ENCODE measurements at places on chromosomes 4 and X.
A peak's percentile ranks its signal among the peaks of the same experiment; 100 is the strongest.

DNA sequence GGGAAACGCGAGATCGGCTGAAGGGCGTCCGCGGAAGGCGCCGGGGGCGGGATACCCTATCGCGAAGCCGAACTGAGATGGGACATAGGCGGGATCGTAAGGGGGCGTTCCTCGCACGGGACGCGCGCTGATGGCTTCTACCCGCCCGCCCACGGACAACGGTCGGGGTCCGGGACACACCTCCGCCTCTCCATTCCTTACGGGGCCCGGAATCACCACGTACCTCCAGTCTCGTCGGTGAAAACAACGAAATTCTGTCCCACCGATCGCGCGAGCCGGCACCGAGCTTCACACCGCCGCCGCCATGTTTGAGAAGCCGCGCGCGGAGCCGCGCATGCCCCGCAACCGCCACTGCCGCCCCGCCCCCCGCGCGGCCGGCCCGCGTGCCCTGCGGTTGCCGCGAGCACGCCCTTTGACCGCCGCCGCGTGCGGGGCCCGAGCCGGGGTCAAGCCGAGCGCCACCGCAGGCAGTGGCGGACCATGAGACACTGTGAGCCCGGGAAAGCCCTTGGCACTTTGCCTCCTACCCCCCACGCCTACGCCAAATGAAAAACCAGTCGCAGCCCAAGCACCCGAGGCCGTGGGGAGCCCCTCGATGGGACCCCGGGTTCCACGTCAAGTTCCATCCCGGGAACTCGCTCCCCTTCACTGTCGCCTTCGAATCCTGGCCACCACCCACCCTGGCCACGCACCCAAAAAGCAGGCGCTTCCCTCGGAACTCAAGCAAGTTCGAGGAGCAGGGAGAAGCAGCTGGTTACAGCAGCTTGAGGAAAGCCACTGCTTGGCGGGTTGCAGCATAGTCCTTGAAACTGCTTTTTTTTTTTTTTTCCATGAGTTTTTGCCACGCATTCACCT is at the start of gene SCML2:
TSS of gene SCML2 (minus strand) at position 320 of the 855 bp plus-strand sequence. CDS start 20,617 bp downstream, outside the sequence.
- DNase-seq, result peak; percentile 32

GRCh38 chr4:15521442-15522039 is 51.9 kb downstream of the CC2D2A start:
- DNase-seq, result no peak

- DNase-seq, result peak; percentile 69
Measured at GRCh38 chrX:47030339-47030738, 47.9 kb upstream of the RGN start.

GRCh38 chr4:183011213-183011907 is 87.7 kb upstream of the WWC2 start:
- peak; percentile 79 for DNase-seq

DNA sequence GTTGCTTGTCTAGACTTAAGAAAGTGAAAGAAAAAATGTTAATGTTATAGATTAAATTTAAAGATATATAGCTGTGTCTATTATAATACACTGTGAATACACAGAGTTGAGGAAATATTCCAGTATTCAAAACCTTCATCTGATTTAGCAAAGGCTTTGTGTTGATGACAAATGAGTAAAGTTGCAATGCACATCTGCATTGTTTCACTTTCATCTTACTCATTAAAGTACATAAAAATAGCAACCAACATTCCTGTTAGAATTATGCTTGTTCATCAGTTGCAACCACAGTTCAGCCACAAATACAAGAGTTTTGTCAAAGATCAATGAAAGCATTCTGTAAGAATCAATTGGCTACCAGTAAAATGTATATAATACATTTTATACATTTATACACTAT is 346.4 kb upstream of the SLC7A11 start:
- no peak for DNase-seq

GRCh38 chr4:89419111-89419695 is 111.6 kb upstream of the GPRIN3 start:
- no peak for DNase-seq

GRCh38 chrX:435536-436122 is 48.9 kb upstream of the PPP2R3B start:
- DNase-seq, result no peak

GRCh38 chr4:141636771-141637460 is 533 bp downstream of the IL15 start:
- DNase-seq, result peak; percentile 68

GRCh38 chr4:36141186-36141585 is 103.1 kb downstream of the ARAP2 start:
- no peak for DNase-seq

GRCh38 chrX:18174209-18174608 is 46.5 kb downstream of the BEND2 start:
- DNase-seq, result no peak

DNA sequence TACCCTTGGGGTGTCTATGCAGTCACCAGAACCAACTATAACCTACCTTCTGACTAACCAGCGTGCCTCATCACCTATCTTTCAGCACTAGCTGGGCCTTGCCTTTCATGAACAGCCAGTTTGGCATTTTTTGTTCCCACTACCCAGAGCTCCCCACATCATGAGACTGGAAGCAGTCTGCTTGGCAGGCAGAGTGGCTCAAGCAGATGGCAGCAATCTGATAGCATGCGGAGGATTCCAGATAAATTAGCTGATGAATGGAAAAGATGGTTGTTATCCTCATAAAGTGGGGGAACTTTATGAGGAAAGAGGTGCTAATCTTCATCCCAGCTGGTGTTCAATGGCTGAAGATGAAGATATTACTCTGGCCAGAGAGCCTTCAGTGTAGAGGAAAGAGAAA is 243.2 kb upstream of the EDA2R start:
- DNase-seq, result no peak

DNA sequence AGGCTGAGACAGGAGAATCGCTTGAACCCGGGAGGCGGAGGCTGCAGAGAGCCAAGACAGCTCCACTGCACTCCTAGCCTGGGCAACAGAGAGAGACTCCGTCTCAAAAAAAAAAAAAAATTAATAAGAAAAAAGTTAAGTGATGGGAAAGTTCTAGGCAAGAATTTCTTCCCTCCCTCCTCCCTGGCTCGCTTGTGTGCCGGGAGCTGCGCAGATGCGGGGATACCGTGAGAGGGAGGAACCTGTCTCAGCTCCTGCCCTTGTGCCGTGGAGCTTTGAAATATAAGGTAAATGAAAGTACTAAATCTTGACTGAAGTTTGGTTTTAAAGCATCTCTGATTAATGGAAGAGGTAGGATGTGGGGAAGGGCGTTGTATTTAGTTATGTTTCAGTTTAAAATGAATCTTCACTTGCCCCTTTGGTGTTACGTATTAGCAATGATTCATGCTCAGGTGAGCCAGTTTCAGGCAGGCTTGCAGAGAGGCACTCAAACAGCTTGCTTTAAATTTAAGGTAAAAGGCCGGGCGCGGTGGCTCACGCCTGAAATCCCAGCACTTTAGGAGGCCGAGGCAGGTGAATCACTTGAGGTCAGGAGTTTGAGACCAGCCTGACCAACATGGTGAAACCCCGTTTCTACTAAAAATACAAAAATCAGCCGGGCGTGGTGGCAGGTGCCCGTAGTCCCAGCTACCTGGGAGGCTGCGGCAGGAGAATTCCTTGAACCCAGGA is 1.4 kb upstream of the UFSP2 start:
- DNase-seq, result no peak

- DNase-seq, result peak; percentile 46
Measured at GRCh38 chrX:154734061-154734781, 16.7 kb downstream of the GAB3 start.

DNA sequence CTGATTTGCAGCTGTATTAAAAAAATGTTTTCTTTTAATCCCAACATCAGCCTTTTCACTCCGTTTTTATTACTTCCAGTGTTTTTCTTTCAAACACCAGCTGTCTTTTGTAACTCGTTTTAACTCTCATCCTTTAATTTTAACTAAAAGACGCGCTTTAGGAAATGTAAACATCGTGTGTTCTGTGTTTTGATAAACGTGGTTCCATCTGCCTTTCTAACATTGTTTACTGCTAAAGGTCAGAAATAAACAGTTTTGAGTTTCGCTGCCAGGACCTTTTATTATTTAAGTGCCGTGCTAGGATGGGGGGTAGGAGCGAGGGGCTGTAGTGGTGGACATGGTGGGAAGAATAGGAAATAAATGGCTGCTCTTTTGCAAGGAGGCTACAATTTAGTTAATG is 1.5 kb downstream of the N4BP2 start:
- no peak for DNase-seq

GRCh38 chrX:152927858-152928760 is 30.2 kb downstream of the ZNF185 start:
- DNase-seq, result no peak

- peak; percentile 55 for DNase-seq
Measured at GRCh38 chr4:137310593-137311490, 221.5 kb downstream of the PCDH18 start.

GRCh38 chrX:23811108-23811651 is 28.2 kb downstream of the SAT1 start:
- no peak for DNase-seq

GRCh38 chr4:14716691-14717090 is 285.6 kb upstream of the CPEB2 start:
- DNase-seq, result no peak

- DNase-seq, result no peak
Measured at GRCh38 chr4:187084701-187085100, 361.0 kb upstream of the FAT1 start.

GRCh38 chrX:40003071-40003427 is 94.7 kb downstream of the BCOR start:
- DNase-seq, result no peak

DNA sequence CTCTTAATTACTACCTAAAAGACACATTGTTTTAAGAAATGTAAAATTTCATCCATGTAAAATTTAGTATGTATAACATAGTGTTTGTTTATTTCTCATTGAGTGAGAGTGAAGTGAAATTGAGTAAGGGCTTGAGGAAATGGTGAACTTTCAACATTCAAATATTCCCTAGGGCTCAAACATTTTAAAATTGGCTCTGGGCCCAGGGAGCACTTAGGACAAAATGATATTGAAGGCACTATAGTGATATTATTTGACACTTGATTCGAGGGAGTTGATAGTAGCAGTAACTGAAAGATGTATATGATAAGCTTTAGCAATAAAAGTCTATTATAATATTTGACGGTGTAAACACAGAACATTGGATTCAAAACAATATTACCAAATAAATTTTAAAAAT is 1244.0 kb upstream of the TENM3 start:
- DNase-seq, result no peak

- no peak for DNase-seq
Measured at GRCh38 chr4:186829097-186829496, 105.4 kb upstream of the FAT1 start.

DNA sequence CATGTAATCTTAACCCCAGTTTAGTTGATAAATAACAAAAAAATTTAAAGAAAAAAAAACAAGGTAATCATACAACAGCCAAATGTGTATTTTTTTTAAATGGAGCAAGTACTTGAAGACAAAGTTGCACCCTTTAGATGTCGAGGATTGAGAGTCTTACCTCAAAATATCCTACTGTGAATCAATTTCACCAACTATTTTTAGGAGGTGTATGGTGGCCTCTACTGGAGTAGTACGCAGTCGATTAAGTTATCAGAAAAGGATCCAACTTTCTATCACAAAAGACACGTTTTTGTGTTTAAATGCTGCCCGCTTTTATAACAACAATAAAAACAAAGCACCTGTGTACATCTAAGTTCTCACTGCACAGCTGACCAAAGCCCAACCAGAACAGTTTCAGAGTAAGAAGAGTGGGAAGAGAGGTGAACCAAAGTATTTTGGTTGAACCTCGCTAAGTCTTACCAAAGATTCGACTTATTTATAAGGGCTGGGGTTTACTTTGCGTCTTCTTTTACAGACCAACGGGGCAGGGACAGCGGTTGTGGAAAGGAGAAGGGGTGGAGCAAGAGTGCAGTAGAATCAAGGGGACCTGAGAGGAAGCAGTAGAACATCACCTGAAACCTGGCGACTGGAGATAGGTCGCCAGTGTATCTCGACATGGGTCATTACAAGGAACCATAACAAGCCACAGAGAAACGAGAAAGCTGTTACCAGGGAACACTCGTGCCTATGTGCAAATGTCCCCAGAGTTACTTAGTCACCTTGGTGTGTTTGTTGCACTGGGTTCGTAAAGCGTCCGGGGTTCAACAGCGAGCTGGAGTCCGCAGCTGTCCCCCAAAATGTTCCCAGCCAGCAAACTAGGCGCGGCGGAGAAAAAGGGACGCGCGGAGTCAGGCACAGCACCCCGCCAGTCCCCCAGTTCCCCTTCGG is 1.1 kb downstream of the RPS6KA6 start:
- DNase-seq, result no peak

DNA sequence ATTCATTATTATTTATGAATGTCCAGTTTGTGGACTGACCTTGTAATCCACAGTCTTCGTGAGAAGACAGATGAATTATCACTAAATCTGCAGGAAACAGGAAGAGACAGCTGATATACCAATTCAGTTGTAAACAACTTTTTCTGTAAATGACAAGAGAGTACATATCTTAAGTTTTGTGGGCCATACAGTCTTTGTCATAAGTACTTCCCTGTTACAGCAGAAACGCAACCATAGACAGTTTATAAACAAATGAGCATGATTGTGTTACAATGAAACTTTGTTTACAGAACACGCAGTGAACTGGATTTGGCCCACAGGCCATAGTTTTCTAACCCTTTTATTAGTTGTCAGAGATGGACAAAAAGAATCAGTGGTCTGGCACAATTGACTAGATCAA is 443.4 kb downstream of the PDGFC start:
- peak; percentile 76 for DNase-seq

DNA sequence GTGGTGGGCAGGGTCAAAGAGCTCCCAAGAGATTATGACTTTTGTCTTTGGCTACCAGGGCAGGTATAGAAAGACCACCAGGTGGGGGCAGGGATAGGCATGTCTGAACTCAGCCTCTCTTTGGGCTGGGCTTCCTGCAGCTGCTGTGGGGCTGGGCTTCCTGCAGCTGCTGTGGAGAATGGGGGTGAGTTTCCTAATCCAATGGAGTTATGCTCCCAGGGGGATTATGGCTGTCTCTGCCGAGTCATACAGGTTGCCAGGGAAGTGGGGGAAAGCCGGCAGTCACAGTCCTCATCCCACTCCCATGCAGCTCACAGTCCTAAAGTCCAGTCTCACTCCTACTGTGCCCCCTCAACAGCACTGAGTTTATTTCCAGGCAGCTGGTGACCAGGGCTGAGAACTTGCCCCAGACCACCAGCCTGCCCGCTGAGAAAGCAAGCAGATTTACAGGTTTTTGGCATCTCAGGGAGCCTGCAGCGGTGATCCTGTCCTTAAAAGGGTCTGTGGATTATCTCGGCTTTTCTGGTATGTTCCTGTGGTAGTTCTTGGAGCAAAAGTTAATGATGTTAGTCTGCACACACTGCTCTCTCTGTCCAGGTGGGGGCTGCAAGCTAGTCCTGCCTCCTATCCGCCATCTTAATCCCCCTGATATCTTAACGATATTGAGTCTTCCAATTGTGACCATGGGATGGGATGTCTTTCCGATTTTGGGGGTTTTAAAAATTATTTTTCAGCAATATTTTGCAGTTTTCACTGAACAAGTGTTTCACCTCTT is 133.4 kb downstream of the RTL9 start:
- no peak for DNase-seq

Measured in M059J (cell line).